Foreskin fibroblast (primary cell): ENCODE measurements at places on chromosomes 4 and X.

- no peak for DNase-seq
Observed at GRCh38 chrX:112636288-112636687, 43.5 kb downstream of the LHFPL1 start.

DNA sequence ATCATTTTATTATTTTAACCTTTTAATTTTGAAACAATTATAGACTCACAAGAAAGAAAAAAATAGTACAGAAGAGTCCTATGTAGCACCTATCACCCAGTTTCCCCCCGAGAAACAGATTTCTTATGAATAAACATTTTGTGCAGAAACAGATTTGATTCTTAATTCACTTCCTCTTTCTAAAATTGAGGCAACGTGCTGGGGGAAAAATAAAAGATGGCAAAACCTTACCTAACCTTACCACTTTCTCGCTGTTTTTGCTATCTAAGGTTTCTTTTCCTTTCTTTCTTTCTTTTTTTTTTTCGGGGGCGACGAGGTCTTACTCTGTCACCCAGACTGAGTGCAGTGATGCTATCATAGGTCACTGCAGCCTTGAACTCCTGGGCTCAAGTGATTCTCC lies 4.3 kb upstream of the CLNK start:
- no peak for DNase-seq

GRCh38 chr4:108763226-108763593 lies 357 bp upstream of the ETNPPL start:
- no peak for DNase-seq

GRCh38 chrX:87728459-87728858 lies 210.9 kb downstream of the KLHL4 start:
- no peak for DNase-seq
